DMS 273 treated with DMSO at 0.1 percent for 48 hours (cell line): ENCODE measurements at places on chromosomes 7 and 10.

DNA sequence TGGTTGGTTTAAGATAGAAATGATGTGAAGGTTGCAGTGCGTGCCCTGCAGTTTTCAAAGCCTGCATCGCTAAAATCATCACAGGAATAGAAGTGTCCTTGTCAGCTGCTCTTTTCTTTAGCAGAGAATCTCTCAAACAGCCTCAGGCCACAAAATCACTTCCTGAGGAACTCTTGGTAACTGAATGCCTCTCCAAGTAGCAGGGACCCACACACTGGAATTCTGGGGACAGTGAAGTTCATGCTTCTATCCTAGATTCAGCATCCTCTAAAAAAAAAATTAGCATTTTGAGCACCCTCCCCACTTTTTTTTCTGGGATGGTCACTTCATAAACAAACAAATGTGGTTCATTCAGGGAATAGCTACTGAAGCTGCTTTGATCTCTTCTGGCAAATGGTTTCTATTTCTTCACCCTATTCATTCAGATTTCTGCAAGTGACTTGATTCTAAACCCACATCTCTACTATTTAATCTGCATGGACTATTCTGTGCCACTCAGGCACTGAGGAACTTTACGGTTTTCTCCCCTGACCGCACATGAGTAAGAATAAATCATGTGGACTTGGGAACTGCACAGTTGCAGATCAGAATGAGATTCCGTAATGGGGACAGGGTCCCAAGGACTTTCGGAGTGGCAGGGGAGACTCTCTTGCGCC, 306.9 kb downstream of the FRMD4A start:
- DNase-seq: no peak

- DNase-seq: no peak
These were observed 3.5 kb upstream of the MYL10 start for GRCh38 chr7:101632641-101633040.

GRCh38 chr7:40810274-40810673, 675.5 kb downstream of the SUGCT start:
- no peak for DNase-seq

DNA sequence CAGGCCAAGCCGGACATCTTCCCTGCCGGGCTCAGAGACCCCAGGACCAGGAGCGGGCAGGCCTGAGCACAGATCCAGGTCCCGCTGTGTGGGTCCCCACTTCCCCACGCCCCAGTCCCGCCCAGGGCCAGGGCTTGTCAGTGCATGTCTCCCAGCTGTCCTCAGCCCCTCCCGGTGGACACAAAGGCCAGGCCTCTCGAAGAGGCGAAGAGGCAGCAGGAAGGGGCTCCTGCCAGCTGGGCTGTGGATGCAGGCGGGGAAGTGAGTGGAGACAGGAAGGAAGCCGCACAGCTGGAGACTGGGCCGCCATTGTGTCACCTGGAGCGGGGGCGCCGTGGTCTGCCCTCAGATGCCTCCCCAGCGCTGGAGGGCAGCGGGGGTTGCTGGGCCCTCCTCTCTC, 4.8 kb downstream of the GRIFIN start:
- no peak for DNase-seq

GRCh38 chr7:128672927-128673517, 930 bp downstream of the GARIN1A start:
- no peak for DNase-seq

GRCh38 chr7:140402178-140402835, 1.6 kb upstream of the RAB19 start:
- no peak for DNase-seq

DNA sequence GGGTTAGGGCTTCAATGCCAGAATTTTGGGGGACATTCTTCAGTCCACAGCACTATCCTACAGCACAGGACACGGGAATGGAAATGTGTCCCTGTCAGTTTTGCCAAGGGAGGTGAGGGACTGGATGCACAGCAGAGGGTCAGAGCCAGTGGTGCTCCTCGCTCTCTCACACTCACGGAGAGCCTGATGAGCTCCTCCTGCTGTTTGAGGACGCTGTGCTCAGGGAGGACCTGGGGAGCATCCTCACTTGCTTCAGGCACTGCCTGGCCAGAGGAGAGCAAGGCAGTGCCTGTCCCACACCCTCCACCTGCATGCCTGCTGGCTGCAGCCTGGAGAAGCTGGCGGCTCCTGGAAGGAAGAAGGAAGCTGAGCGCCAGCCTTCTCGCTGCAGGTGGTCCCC, 58.6 kb downstream of the RAMP3 start:
- DNase-seq: no peak

GRCh38 chr7:18378989-18379605, 116.5 kb upstream of the HDAC9 start:
- DNase-seq: no peak
